NCI-H1930 (cell line): ENCODE measurements at places on chromosomes 6 and 20.

DNA sequence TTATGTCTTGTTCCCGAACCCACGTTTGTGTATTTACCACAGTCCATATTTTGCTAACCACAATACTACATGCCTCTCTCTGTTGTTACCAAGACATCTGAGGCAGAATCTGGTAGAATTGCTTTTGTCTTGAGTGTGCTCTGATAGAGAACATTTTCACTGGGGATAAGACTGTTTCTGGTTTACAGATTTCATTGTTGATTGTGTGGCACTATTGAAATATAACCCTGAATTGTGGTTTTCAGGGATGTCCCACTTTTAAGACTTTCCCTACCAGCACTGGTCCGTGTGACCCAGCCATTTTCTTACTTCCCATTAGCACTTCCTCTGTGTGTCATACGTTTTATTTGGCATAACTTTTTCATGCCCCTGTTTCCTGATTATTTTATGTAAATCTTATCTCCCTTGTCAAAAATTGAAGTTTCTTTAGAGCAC lies 12.2 kb downstream of the NCOA7 start:
- DNase-seq = no peak

- DNase-seq = no peak
These were observed 23.0 kb downstream of the PACRG start for GRCh38 chr6:162750776-162751175.

- no peak for DNase-seq
These were observed 106.2 kb upstream of the BACH2 start for GRCh38 chr6:90402831-90403192.

GRCh38 chr6:159541296-159541695 lies 151.7 kb downstream of the SOD2 start:
- no peak for DNase-seq

- DNase-seq = no peak
These were observed 134.9 kb downstream of the THEMIS start for GRCh38 chr6:127765949-127766348.

DNA sequence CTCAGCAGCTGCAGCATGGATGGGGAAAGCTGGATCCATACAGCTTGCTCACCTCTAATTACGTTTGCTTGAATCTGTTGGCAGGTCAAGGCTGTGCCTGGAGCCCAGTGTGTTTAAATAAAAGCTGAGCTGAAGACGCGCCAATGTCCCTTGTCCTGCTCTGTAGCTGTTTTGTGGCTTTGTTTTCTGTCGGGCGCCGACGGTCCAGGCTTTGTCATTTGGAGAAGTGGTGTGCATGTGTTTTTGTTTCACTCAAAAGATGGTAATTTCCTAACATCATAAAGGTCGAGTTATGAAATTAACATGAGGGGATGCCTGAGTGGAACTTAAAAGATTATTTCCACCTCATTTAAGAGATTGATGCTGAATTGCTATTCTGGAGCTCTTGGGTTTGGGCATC lies 107.6 kb downstream of the SLC24A3 start:
- DNase-seq = no peak

- DNase-seq = no peak
These were observed 20.3 kb downstream of the ENPP1 start for GRCh38 chr6:131828080-131828479.

GRCh38 chr20:33070111-33071053 lies 9.1 kb upstream of the BPIFB4 start:
- no peak for DNase-seq

- no peak for DNase-seq
These were observed 447.8 kb upstream of the FLRT3 start for GRCh38 chr20:14785065-14785743.

- peak; percentile 46 for DNase-seq
These were observed 94.9 kb downstream of the RFX6 start for GRCh38 chr6:116971959-116972358.

GRCh38 chr6:28943223-28943556 lies 19.4 kb upstream of the TRIM27 start:
- peak; percentile 21 for DNase-seq

- no peak for DNase-seq
These were observed 659.2 kb downstream of the HDGFL1 start for GRCh38 chr6:23228439-23229024.

DNA sequence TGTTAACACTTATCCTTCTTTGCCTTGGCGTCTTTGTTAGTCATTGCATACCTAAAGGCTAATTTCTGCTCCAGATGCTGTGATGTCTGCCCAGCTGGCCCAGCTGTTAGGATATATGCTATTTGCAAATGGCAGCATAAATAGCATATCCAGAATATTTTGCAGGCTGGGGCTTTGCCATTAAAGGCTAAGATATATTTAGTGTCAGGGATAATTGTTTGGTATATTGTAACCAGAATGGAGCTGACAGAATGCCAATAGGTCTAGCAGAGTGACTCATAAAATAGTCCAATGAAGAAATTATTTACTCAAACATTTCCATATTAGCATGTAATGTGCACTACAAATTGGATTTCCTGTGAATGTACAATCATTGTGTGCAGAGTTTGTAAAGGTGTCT lies 584.1 kb upstream of the FLRT3 start:
- no peak for DNase-seq

DNA sequence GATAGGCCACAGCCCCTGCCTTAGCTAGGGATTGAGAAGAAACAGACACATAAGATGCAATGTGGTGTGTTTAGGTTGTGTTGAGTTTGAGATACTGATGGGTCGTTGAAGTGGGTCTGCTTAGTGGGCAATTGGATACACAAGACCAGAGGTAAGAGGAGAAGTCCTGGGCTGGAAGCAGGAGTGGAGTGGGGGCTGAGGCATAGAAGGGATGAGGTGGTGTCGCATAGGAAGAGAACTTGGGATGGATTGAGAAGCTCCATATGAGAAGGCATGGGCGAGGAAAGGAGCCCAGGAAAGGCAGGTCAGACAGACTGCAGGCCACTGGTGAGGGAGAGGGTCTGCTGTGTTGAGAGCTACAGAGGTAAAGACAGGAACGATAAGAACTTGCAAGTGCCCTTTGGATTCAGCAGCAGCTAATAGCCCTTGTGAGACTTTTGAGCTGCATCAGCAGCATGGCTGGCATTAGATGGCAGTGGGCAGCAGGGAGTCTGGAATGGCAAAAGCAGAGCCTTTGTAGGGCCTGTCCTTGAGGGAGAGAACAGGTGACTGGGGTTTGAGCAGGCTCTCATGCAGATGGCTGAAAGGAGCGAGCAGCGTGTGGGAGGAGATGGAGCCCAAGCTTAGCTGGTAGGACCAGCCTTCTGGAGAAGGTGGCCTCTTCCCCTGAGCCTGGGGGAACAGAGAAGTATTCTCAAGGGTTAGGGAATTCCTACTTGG lies 33.2 kb downstream of the PLCG1 start:
- DNase-seq = no peak

DNA sequence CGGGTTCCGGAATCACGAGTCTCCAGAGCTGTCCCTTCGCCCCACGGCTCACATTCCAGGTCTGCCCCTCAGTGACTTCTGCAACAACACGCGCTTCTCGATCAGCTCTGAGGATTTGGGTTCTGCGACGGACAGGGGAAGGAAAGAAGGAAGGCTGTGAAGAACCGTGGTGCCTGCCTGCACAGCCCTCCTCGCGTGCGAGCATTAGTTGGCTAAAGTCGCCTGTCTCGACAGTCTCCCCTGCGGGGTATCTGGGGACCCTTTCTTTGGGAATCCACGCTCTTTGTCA lies 23.1 kb downstream of the VPS52 start:
- DNase-seq = no peak

- no peak for DNase-seq
These were observed 111.0 kb downstream of the ATG5 start for GRCh38 chr6:106214531-106214930.

DNA sequence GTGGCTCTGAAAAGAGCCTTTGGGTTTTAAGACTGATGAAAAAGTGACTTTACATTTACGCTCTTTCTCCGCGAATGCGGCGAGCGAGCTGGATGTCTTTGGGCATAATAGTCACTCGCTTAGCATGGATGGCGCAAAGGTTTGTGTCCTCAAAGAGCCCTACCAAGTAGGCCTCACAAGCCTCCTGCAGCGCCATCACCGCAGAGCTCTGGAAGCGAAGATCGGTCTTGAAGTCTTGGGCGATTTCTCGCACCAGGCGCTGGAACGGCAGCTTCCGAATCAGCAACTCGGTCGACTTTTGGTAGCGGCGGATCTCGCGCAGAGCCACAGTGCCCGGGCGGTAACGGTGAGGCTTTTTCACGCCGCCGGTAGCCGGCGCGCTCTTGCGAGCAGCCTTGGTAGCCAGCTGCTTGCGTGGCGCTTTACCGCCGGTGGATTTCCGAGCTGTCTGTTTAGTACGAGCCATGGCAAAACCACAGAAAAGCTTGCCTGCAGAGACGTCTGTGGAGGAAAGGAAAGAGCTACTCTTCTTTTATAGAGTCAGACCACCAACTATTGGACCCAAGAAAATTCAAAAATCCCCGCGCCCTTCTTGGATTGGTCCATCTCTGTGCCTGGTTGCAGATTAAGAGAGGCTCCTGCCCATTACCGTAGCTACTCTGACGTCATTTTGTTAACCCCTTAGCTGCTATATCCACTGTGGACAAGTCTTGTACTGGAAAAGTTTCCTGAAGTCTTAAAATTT lies 55.5 kb upstream of the HFE start:
- peak; percentile 96 for DNase-seq

- no peak for DNase-seq
These were observed 75.1 kb downstream of the CDC40 start for GRCh38 chr6:110255211-110255750.

- DNase-seq = no peak
These were observed 127.9 kb downstream of the GRM4 start for GRCh38 chr6:34018026-34018425.

DNA sequence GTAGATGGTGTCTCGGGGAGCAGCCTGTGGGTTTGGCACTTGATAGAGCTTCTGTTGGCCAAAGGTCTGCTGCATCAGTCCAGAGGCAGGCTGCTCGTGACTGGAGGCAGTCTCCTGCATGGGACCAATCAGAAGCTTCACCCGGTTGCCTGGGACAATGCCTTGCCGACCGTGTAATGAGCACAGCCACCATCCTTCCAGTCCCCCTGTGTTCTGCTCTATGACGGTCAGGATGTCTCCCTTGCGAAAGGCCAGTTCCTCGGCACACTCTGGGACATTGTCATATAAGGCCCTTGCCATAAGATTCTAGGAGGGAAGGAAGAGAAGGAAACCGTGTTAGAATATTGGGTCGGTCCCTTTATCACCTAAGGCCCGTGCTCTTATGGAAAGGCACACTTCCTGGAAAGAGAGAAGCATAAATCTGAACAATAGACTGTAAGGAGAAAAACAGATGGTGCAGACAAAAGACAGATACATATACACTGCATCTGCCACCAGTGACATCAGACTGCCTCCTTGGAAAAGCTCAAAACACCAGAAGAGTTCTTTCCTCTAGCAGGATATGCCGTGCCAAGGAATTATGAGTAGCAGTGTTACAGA lies 18.9 kb downstream of the NEDD9 start:
- DNase-seq = no peak

DNA sequence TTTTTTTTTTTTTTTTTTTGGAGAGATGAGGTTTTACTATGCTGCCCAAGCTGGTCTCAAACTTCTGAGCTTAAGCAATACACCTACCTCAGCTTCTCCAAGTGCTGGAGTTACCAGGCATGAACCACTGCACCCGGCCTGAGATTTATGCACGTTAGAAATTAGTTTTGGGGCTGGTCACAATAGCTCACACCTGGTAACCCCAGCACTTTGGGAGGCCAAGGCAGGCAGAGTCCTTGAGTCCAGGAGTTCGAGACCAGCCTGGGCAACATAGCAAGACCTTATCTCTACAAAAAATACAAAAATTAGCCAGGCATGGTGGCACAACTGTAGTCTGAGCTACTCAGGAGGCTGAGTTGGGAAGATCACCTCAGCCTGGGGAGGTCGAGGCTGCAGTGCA lies 51.9 kb downstream of the CD24 start:
- no peak for DNase-seq

GRCh38 chr6:28567506-28567905 lies 41.8 kb downstream of the GPX5 start:
- no peak for DNase-seq

DNA sequence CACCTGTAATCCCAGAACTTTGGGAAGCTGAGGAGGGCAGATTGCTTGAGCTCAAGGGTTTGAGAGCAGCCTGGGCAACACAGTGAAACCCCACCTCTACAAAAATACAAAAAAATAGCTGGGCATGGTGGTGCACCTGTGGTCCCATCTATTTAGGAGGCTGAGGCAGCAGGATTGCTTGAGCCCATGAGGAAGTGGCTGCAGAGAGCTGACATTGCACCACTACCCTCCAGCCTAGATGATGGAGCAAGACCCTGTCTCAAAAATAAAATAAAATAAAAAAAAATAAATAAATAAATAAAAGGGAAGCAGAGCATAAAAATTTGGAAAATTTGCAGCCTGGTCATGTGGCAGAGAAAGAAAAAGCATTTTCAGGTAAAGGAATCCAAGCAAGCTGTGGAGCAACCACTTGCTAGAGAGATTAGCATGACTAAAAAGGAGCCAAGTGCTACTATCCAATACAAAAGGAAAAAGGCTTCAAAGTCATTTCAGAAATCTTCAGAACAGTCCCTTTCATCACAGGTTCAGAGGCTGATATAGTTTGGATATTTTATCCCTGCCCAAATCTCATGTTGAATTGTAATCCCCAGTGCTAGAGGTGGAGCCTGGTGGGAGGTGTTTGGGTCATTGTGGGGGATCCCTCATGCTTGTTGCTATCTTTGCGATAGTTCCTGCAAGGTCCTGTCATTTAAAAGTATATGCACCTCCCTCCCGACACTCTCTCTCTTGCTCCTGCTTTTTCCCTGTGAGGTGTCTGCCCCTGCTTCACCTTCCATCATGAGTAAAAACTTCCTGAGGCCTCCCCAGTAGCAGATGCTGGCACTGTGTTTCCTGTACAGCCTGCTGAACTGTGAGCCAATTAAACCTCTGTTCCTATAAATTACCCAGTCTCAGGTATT lies 11.2 kb upstream of the TTK start:
- no peak for DNase-seq

- DNase-seq = no peak
These were observed 183.1 kb upstream of the TNFAIP3 start for GRCh38 chr6:137683916-137684315.

GRCh38 chr6:27759930-27760329 lies 152.3 kb downstream of the OR2B2 start:
- no peak for DNase-seq

- no peak for DNase-seq
These were observed 25.1 kb downstream of the TOX2 start for GRCh38 chr20:43939762-43940121.

DNA sequence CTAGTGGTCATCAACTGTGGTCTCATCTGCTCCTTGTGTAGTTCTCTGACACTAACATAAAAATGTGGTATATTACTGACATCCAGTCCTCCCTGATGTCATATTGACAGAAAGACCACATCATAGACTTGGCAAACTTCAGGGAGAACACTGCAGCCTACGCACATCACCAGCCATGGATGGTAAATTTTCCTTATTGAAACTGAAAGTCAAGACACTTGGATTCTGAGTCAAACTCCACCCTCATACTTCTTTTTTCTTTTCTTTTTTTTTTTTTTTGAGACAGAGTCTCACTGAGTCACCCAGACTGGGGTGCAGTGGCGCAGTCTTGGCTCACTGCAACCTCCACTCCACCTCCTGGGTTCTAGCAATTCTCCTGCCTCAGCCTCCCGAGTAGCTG lies 25.4 kb downstream of the NDRG3 start:
- no peak for DNase-seq

- no peak for DNase-seq
These were observed 49.4 kb upstream of the TULP1 start for GRCh38 chr6:35562060-35562459.
